Stimulated activated CD8-positive, alpha-beta memory T cell treated with anti-CD3 and anti-CD28 coated beads, Interleukin-15, amount 100 ng/mL, for 4 hours (primary cell): ENCODE measurements at places on chromosomes 6 and 20.

DNA sequence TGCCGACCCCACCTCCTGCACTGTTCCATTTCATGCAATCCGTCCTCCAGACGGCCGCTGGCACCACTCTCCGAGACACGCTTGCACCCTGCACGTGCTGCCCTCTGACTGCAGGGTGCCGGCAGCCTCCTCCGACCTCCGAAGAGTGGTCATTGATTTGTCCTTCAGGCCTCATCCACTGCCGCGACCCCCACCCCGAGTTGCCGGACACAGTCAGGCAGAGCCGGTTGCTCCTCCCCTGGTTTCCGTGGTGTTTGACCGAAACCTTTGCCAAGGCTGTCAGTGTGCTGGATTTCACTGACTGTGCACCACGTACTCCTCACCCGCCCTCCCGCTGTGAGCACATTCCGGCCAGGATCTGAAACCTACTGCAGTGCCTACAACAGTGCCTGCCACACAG lies 156.4 kb upstream of the PDE10A start:
- DNase-seq: no peak

DNA sequence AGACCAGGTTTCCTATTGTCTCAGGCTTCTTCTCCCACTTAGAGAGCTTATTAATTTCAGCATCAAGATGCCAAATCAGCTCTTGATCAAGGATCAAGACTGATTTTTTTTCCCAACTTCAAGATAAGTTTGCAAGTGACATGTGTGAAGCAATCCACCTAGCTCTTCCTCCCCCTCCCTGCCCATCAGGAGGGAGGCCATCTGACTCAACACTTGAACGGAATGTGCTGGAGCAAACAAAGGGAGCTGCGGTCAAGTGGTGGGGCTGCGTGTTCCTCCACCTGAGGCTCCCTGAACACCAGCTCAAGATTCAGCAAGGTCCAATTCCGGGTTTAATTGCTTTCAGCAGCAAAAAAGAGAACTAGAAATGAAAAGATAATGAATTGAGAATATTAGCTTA lies 38.7 kb downstream of the TTI1 start:
- no peak for DNase-seq

GRCh38 chr20:3730803-3731672 lies 1.4 kb upstream of the HSPA12B start:
- DNase-seq: no peak

DNA sequence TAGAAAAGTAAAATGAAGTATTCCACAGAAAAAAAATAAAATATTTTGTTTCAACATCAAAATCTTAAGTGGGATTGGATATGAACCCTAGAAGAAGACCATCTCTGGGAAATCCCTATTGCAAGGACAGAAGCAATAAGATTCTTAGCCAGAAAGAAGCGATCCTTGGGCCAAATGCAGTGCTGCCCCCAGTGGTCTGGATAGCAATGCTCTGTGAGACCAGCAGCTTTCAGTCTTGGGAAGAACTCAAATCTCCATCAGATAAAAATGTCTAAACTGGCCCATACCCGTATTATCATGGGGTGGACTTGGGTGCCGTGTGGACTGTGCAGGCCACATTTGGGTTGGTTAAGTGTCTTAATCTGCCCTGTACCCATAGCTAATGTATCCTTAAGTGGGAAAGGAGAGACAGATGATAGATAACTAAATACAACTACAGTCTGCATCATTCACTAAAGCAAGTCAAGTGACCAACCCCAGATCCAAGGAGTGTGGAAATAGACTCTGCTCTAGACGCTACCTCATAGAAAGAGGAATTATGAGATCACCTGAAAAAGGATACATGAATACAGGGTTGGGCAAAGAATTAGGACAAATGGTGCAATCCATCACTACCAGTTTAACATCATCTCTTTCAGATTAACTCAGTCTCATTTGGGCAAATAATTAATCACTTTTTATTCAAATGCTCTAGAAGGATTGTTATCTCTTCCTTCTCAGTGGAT lies 38.9 kb upstream of the SNAP25 start:
- no peak for DNase-seq

DNA sequence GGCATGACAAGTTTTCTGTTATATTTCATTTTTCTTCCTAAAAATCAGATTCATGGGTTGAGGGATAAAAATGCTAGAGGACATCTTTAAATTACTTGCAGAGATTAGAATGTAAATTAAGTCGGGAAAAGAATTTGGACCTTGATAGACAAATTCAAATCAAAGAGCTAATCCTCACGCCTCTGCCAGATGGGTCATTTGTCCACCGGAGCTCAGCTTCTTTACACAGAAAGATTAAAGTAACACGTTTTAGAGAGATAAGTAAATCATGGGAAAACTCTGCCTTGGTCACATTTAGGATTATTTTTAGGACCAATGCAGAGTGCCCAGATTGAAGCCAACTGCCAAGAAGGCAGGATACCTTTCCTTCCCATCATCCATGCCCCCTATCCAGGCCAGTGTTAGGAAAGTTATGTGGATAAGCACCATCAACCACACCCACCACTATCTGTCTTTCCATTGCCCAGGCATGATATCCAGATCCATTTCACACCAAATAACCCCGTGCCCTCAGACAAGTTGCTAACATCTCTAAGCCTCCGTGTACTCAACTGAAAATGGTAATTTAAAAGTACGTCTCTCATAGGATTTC lies 397.4 kb upstream of the PLCB4 start:
- no peak for DNase-seq
